Stimulated activated CD4-positive, alpha-beta T cell treated with anti-CD3 and anti-CD28 coated beads, Interleukin-15, amount 100 ng/mL, for 1 hour (primary cell): ENCODE measurements at places on chromosomes 11 and 22.

DNA sequence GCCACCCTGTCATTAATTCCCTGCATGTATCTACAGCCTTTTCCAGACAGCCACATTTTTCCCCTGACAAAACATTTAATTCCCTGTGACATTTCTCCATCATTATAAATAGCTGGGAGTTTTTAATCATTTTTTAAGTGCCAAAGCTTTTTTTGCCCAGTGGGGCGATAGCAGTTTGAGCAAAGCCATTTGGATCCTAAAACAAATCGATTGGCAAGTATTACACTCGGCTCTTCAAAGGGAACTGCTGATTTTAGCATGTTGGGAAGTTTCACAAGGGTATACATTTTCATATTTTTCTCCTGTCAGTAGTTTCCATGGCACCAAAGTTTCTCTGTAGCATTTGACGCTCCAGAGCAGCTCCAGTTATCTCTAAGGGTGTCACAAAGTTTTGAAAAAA lies 210.8 kb downstream of the HIPK3 start:
- DNase-seq, result no peak

DNA sequence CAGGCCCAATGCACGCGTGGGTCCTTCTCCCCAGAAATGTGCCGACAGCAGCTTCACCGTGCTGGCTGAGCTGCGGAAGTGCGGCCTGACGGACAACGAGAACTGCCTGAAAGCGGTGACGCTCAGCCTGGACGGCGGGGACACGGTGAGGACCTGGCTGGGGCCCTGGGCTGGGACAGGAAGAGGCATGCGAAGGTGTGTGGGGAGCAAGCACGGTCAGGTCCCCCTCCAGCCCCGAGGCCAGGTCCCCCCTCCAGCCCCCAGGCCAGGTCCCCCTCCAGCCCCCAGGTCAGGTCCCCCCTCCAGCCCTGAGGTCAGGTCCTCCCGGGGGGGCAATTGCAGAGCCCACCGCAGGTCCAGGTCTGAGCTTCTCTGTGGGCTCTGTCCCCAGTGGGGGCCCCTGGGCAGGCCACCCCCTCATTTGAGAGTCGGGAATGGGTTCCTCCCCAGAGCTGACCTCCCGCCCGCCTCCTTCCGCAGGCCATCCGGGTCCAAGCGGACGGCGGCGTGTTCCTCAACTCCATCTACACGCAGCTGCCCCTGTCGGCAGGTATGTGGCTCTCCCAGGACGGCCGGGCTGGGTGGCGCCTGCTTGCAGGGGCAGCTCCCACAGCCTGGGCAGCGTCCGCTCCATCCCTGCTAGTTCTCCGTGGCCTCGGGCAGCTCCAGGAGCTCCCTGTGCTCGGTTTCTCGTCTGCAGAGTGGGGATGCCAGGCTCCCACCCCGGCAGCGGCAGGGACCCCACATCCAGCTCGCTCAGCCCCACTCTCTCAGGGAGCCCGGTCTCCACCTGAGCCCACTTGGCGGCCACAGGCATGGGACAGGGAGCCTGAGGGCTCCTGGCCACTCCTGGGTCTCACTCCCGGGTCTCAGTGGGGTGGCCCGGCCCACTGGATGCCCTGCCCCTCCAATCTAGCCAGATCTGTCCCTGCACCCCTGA lies 7.9 kb downstream of the MUC5B start:
- DNase-seq, result no peak

GRCh38 chr11:89159974-89160373 lies 17.7 kb upstream of the TYR start:
- no peak for DNase-seq

DNA sequence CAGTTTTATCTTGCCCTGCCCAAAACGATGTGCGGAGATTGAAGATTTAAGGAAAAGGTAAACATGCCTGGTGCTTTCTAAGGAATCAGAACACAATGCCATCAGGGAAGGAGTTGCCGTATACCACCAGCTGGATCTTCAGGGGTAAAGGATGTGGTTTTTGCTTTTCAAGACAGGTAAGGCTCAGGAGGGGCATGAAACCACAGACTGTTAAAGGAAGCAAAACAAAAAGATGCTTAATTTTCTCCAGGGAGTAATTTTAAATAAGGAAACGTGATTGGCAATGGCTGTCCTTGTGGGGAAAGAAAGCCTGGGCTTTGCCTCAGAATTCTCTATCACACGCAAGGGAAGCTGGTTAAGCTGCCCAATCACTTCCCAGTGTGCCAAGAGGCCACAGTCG lies 655.6 kb downstream of the OPCML start:
- no peak for DNase-seq

DNA sequence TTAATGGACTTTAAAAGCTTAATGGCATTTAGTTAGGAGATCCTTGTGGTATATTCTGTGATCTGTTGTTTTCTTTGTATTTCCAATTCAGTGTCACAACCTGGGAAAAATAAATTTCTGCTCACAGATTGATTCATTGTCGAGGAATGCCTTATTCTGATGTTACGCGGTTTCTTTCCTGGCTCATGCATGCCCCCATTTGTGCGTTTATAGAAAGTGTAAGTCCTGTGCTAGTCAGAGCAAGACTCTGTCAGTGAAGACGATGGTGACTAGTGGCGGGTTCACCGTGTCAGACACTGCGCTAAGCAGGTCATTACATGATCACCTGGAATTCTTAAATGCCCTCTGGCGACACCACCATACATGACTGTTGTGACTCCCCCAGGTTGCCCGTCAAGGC lies 169.4 kb downstream of the TBC1D22A start:
- DNase-seq, result no peak

DNA sequence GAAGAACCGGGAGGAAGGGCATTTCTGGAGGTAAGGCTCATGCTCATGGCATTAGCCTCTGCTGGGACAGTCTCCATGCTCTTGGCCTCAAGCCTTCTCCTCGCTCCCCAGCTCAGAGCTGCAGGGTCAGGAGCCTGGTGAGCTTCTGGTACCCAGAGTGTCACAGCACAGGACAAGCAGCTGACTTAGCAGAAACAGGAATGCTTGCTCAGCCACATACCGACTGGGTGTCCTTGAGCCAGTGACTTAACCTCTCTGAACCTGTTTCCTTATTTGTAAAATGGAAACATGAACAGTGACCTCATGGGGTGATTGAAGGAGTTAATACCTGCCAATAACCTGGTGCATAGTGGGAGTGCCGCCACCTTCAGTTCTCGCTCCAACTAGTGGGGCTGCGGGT lies 68.1 kb upstream of the RASD2 start:
- no peak for DNase-seq

GRCh38 chr11:12143461-12144258 lies 33.3 kb downstream of the MICAL2 start:
- DNase-seq, result no peak

DNA sequence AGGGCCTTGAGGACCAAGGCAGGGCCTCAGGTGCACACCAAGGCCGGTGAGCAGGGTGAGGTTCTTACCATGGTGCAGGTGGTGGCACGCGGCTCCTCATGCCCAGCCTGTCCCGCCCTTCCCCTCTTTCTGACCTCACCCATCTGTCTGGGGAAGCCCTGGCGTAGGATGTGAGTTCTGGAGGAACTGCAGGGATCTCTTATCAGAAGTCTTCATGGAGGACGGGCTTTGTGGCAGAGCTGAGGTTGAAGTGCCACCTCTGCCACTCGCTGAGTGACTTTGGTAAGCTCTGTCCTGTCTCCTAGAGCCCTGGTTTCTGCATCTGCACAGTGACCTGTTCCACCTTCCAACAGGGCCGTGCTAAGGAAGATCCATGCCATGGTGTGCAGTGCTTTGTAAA lies 49.1 kb downstream of the LRRC32 start:
- DNase-seq, result no peak
